T-cell (primary cell): ENCODE measurements at places on chromosomes 2 and 18.

DNA sequence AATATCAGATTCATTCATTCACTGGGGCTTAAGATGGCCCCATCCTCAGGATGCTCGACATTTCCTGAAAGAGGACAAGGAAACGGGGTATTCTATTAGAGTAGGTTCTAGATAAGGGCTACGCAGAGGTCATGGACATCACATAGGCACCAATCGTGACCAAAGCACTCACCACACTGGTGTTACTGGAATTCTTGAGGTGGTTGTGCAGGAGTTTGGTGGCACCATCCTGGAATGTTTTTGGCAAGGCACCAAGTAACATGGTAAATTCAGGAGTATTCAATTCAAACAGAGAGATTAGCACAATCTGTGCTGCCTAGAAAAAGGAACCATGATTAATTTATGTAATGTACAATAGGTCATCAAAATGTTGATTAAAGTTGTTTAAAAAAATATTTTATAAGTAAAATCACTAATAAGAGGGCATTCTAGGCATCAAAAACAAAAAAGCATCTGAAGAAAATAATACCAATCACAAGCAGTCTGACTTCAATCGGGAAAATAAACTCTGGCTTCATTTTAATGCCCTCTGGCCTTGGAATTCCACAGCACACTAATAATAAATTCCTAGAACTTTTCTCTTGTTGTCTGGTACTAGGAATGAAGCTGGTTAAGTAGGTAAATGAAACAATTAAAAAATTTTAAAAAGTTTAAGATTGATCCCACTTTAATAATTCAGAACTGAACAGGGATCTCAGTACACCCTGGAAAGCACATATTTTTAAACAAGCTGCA lies 102.8 kb upstream of the TFCP2L1 start:
- no peaks in the 10 kb centered on the region for H3K27me3 ChIP-seq
- peaks cover 50% of the 10 kb centered on the region for H3K36me3 ChIP-seq
- H3K4me1 ChIP-seq = no peaks in the 10 kb centered on the region
- DNase-seq = no peak
- H3K27ac ChIP-seq = no peak overlapping the region
- no peak overlapping the region for H3K4me3 ChIP-seq

GRCh38 chr2:44291281-44292248 lies 16.3 kb downstream of the SLC3A1 start:
- H3K4me3 ChIP-seq = no peak overlapping the region
- DNase-seq = no peak
- no peaks in the 10 kb centered on the region for H3K36me3 ChIP-seq
- H3K27me3 ChIP-seq = peaks cover 5% of the 10 kb centered on the region
- H3K27ac ChIP-seq = no peak overlapping the region
- no peaks in the 10 kb centered on the region for H3K4me1 ChIP-seq

- no peaks in the 10 kb centered on the region for H3K27me3 ChIP-seq
- H3K36me3 ChIP-seq = peaks cover 12% of the 10 kb centered on the region
- no peak for DNase-seq
- H3K4me3 ChIP-seq = no peak overlapping the region
Observed at GRCh38 chr2:3460156-3460555, 59.2 kb downstream of the ADI1 start.

DNA sequence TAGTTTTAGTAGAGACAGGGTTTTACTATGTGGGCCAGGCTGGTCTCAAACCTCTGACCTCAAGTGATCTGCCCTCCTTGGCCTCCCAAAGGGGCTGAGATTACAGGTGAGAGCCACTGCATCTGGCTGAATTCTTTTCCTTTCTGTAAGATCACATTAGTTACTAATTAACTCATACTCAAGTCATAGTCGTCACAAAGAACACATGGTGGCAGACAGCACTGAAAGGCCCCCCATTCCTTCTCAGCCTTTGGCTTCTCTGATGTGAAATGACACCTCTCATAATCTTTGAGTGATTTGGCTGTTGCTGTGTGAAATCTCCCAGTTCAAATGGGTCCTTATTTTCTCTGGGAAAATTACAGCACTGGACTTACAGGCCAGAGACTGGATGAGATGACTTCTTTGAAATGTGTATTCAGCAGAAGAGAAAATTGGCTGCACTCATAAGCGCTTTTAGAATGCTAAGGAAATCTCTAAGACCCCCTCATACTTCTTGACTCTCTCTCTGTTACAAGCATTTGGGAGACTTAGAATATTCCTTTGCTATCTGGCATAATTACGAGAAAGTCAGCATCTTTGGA lies 764.8 kb downstream of the RNF144A start:
- H3K36me3 ChIP-seq = no peaks in the 10 kb centered on the region
- no peaks in the 10 kb centered on the region for H3K4me1 ChIP-seq
- H3K4me3 ChIP-seq = no peak overlapping the region
- no peak overlapping the region for H3K27ac ChIP-seq
- no peak for DNase-seq

- H3K27ac ChIP-seq = no peak within 1 kb of the TSS
- H3K36me3 ChIP-seq = no peaks in the 10 kb centered on the region
- H3K4me1 ChIP-seq = no peaks in the 10 kb centered on the region
- peaks cover 5% of the 10 kb centered on the region for H3K27me3 ChIP-seq
Observed at GRCh38 chr2:106885971-106886915, at the start of gene ST6GAL2. TSS of gene ST6GAL2 (minus strand) at chr2:106886167. CDS start at chr2:106843977, 42,190 bp downstream.
